ENCODE measurements at places on chromosomes 4 and X. TPM values are rescaled to one million over a fixed set of nuclear protein-coding genes. Genes with fewer than 3 reads are reported as not detected.

LNX1 gene
- 0.06 TPM for polyA plus RNA-seq

XAGE1A gene
- polyA plus RNA-seq = not detected

UGT2B15 gene
- polyA plus RNA-seq = not detected

CFP gene
- polyA plus RNA-seq = 22.0 TPM

LANCL3 gene
- 1.0 TPM for polyA plus RNA-seq

SMIM10L2A gene
- polyA plus RNA-seq = 0.34 TPM

USP17L27 gene
- not detected for polyA plus RNA-seq

LRCH2 gene
- not detected for polyA plus RNA-seq

DNA sequence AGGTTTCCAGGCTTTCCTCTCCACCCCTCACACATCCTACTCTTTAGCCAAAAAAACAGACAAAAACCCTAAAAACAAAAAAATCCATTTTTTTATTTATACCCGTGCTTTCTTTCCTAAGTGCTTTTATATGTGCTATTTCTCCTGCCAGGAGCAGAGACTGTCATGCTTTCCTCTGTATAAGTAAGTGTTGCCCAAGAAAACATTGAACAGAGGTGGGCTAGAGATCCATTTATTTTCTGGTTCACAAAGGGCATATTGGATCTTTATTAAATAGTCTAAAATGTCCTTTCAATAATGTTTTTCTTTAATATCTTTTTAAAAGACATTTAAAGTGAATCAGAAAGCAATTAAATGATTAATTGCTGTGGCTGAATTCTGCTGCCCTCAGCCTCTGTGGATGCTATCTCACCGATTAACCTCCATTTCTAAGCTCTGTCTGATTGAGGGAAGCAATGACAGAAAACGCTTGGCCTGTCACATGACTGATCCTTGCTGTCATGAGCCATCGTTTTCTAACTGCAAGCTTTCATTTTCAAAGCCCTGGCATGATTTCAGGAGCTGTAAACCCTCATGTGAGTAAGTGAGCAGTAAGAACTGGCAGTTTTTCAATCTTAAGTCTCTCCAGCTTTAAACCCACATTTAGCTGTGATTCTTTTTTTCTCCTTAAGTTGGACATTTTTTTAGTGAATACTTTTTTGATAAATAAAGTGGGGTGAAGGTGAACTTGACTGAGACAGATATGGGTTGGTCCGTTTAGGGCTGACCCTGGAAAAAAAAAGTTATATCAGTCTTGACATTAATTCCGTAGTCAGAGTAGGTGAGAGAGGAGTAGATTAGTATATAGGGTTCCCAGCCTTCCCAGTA lies 180.7 kb upstream of the PGRMC2 start:
- DNase-seq = no peak

- no peak for DNase-seq
Measured at GRCh38 chr4:86615501-86615900, 21.4 kb downstream of the PTPN13 start.

- no peak for DNase-seq
Measured at GRCh38 chr4:70816894-70817293, 22.8 kb downstream of the GRSF1 start.

DNA sequence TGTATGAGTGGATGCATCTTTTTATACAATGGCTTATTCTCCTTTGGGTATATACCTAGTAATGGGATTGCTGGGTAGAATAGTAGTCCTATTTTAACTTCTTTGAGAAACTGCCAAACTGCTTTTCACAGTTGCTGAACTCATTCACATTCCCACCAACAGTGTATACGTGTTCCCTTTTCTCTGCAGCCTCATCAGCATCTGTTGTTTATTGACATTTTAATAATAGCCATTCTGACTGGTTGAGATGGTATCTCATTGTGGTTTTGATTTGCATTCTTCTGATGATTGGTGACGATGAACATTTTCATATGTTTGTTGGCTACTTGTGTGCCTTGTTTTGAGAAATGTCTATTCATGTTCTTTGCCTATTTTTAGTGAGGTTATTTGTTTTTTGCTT lies 687.0 kb upstream of the EPHA5 start:
- DNase-seq = no peak

DNA sequence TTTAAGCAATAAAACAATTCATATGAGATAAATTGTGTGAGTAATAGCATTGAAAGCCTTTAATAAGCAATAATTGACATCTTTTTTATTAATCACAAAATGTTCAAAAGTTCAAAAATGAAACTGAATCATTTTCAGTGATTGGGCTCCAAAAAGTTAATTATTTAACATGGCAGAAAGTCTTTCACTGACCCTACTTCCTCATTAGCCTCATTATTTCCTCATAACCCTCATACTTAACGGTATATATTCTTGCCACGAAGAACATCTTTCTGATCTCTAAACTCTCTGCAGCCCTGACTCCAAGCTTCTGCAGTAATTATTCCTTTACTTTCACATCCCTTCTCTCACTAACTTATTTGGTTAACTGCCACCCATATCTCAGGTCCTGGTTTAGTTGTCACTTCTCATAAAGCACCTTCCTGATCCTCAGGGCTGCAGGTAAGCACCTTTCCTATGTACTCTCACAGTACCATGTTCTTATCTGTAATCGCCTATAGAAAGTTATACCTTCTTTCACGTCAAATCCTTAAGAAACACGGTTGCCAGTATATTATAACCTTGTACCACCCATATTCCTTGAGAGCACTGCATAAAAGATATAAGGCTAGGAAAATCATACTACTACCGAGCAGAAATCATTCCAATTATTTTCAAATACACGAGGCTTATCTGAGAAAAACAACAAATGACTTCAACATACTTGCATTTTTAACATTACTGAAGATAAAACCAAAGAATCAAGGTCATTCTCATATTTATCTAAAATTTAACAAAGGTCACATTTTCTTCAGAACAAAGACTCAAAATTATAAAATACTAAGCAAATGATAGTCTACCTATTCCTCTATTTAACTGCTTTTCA lies 72.2 kb downstream of the PPP3CA start:
- no peak for DNase-seq

GRCh38 chrX:100731441-100732281 lies at the start of gene SYTL4:
Gene SYTL4, minus strand, starts transcription at chrX:100732121. Its CDS starts 30,084 bp downstream, at chrX:100702037.
- DNase-seq = no peak

DNA sequence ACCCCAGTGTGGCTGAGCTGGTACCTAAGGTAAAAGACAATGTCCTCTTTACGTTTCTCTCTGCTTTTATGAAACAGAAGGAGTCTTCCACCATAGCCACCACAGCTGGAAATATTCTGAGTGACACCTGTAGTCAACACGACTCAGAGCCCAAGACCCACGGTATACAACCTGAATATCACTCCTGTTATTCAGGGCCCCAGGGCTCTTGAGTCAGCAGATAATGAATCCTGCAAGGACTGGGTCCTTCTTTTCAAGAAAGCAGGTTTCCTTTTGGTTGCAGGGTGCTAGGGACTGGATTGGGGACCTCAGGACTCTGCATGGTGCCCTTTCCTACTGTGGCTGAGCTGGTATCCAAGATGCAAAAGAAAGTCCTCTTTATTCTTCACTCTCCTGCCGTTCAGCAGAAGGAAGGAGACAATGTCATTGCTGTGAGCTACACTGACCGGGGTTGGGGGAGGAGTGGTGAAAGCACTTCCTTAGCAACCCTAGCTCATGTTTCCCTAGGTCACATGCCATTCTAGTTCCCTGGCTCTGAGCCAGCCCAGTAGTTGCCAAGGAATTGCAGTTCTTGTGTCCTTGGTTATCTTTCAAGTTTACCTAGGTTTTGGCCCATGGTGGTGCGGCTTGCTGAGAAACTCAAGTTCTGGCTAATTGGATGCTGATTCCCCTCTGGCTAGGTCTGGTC lies 23.7 kb upstream of the UNC5C start:
- DNase-seq = no peak

DNA sequence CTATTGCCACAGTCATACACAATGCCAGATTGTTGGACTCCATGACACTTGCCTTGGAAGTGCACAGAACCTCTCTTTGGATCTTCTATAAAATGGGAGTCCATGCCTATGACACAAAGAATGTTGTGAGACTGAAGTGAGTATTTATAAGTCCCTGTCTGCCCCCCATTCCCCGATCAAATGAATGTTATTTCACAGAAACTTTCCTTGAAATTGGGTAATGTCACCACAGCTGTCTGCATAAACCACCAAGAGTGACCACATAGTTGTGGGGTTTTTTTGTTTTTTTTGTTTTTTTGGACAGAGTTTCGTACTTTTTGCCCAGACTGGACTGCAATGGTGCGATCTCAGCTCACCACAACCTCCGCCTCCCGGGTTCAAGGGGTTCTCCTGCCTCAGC lies 27.1 kb upstream of the REST start:
- DNase-seq = no peak

GRCh38 chr4:77310931-77311330 lies 153.9 kb downstream of the CCNG2 start:
- DNase-seq = no peak

- DNase-seq = peak; percentile 45
Measured at GRCh38 chr4:184762100-184762499, 28.2 kb upstream of the CENPU start.

- no peak for DNase-seq
Measured at GRCh38 chr4:155738548-155738947, 20.3 kb upstream of the GUCY1B1 start.

DNA sequence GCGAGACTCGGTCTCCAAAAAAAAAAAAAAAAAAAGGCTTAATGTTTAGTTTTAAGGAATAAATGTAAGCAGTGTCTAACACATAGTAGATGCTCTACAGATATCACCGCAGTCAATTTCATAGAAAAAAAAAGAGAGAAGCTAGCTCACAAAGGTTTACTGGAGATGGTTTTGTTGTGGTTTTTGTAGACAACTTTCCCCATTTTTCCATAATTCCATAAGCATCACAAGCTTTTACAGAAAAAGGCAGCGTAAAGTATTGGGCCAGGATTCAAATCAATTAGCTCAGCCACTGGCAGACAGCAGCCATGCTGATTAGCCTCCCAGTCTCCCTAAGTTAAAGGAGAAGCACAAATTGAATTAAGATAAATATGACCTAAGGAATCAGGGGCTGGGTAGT lies 1.5 kb downstream of the GRSF1 start:
- DNase-seq = no peak
